Transverse colon (tissue), 4 donors: ENCODE measurements at places on chromosomes 12 and 14. TPM values are rescaled to one million over a fixed set of nuclear protein-coding genes. Genes with fewer than 3 reads are reported as not detected.
A peak's percentile ranks its signal among the peaks of the same experiment; 100 is the strongest.

The SLC25A21 gene
- total RNA-seq: not detected

The PIWIL1 gene
- total RNA-seq: 0.55 TPM

The SYT10 gene
- total RNA-seq: 0.96 TPM

The GPR132 gene
- total RNA-seq: 0.82 TPM

The PCED1B gene
- total RNA-seq: 52.0 TPM

The RNASE1 gene
- 96.7 TPM for total RNA-seq

The SLC25A47 gene
- not detected for total RNA-seq

The MYF6 gene
- not detected for total RNA-seq

DNA sequence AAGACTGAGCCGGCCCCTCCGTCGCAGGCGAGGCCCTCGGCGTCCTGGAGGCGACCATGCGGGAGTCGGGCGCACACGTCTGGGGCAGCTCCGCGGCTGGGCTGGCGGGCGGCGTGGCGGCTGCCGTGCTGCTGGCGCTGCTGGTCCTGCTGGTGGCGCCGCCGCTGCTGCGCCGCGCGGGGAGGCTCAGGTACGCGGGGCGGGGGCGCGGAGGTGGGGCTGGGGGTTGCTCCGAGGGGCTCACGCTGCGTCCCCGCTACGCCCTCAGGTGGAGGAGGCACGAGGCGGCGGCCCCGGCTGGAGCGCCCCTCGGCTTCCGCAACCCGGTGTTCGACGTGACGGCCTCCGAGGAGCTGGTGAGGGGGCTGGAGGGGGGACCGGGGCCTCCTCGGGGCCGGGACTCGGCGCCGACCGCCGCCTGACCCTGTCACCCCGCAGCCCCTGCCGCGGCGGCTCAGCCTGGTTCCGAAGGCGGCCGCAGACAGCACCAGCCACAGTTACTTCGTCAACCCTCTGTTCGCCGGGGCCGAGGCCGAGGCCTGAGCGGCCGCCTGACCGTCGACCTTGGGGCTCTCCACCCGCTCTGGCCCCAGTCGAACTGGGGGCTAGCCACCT is 7.8 kb downstream of the AMN start:
- H3K27me3 ChIP-seq: peaks cover 35% of the 10 kb centered on the region
- peaks cover 28% of the 10 kb centered on the region for H3K4me1 ChIP-seq
- H3K27ac ChIP-seq: peak overlapping the region; percentile 35
- H3K4me3 ChIP-seq: peak overlapping the region; percentile 63
- DNase-seq: peak; percentile 39
- H3K36me3 ChIP-seq: no peaks in the 10 kb centered on the region

GRCh38 chr12:50039151-50039835 is 14.0 kb upstream of the RACGAP1 start:
- H3K36me3 ChIP-seq: no peaks in the 10 kb centered on the region
- no peaks in the 10 kb centered on the region for H3K27me3 ChIP-seq
- peak; percentile 86 for DNase-seq
- H3K27ac ChIP-seq: no peak overlapping the region
- no peak overlapping the region for H3K4me3 ChIP-seq
- no peaks in the 10 kb centered on the region for H3K4me1 ChIP-seq

DNA sequence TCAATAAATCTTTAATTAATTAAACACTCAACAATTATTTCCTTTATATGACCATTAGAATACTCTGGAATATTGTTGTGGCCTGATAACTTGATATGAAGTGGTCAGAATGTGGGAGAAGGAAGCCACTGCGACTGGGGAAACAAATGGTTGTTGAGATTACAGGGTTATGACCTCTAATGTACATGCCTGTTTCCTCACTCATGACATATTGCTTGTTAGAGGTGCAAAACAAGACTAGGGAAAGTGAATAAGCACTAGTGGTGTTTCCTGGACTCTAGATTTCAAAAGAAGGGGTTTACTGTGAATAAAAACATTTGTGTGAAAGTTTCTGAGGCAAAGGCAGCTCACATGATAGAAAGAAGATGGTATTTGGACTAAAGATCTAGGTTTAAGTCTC is 53.3 kb downstream of the STAB2 start:
- no peak overlapping the region for H3K27ac ChIP-seq
- H3K4me1 ChIP-seq: no peaks in the 10 kb centered on the region

- H3K36me3 ChIP-seq: no peaks in the 10 kb centered on the region
- no peaks in the 10 kb centered on the region for H3K4me1 ChIP-seq
- H3K27me3 ChIP-seq: no peaks in the 10 kb centered on the region
- H3K4me3 ChIP-seq: no peak overlapping the region
- no peak overlapping the region for H3K27ac ChIP-seq
Measured at GRCh38 chr12:75257510-75257909, 47.9 kb upstream of the KCNC2 start.

- H3K27me3 ChIP-seq: peaks cover 3% of the 10 kb centered on the region
- no peaks in the 10 kb centered on the region for H3K36me3 ChIP-seq
- no peaks in the 10 kb centered on the region for H3K4me1 ChIP-seq
- H3K27ac ChIP-seq: no peak overlapping the region
Measured at GRCh38 chr12:119544765-119545625, 48.6 kb upstream of the TMEM233 start.
